Activated T-cell treated with anti-CD3 and anti-CD28 coated beads, Interleukin-2, amount 50 U/mL, for 48 hours (primary cell): ENCODE measurements at places on chromosomes 7 and 10.
A peak's percentile ranks its signal among the peaks of the same experiment; 100 is the strongest.

- no peak for DNase-seq
Observed at GRCh38 chr10:63722537-63722936, 201.3 kb downstream of the REEP3 start.

GRCh38 chr7:135684136-135684535 lies 21.8 kb downstream of the STMP1 start:
- no peak for DNase-seq

DNA sequence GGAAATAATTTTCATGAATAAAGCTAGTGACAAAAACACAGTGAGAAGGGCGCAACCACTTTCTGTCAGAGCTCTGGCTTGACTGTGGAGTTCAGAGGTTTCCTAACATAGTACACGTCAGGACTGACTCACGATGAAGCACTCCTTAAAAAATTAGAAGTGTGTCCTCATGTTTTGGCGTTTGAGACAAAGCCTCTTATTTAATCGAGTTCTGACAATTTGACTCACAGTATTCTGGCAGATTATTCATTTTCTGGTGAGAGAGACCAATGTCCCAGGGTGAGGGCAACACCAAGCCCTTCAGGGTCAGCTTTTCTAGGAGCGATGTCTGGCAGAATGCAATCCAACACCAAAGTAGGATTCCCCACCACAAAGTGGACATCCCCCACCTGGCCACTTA lies 108.7 kb downstream of the DIP2C start:
- DNase-seq, result no peak

DNA sequence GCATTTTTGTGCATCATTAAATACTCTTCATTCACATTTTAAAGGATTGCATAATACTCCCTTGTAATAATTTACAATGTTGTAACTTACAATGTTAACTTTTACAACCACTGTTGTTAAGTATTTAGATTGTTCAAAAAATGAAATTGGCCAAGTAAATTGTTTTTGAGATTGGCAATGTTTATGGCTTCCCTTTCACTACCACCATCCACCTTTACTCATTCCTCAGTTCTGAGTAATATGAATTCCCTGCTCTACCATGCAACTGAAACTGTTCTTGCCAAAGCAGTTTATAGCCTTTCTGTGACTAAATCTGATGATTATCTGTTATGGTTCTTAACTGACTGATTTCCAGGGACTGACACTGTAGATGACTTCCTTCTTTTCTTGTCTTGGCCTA lies 80.5 kb upstream of the TMEM106B start:
- DNase-seq, result no peak

GRCh38 chr7:116327752-116328151 lies 117.4 kb downstream of the TES start:
- DNase-seq, result no peak

DNA sequence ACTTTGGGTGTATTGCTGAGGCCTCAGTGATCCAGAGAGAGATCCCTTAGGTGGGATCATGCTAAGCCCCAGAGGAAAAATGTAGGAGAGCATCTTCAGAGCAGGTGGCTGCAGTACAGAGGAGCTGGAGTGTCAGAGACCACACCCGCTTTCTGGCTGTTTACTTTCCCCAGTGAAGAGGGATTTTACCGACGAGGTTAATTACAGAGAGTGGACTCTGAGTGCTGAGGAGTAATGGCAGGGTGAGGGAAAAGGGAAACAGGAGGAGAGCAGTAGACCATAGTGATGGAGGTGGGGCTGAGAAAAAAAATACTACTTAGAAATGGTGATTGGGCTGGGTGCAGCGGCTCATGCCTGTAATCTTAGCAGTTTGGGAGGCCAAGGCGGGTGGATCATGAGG lies 43.3 kb upstream of the HBP1 start:
- no peak for DNase-seq

DNA sequence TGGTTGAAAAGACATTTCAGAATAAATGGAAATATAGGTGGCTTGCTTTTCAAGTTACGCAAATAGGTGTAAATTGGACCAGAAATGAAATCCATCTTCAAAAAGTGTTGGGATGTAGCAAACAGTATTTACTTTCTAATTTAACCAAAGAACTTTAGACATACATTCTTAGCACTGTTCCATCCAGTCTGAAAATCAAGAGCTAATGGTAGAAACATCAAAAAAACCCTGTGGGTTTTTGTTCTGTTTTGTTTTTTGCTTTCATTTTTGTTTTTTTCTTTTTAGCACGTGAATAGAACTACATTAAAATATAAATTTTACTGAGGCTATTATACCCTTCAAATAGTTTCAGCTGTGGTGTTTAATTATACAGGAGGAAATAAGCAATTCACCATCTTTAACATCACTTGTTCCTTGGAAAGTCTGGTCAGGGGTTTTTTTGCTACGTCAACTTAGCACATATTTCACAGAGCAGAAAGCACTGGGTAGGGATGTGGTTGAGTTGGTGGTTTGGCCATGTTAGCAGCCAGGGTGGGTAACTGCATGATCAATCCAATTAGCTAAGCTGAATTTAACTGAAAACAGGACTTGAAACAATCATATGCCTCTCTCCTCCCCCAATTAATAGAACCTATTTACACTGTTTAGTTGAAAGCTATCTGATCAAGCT lies 275.4 kb upstream of the PFKP start:
- DNase-seq, result peak; percentile 18
